ENCODE measurements at places on chromosomes 5 and 9. TPM values are rescaled to one million over a fixed set of nuclear protein-coding genes. Genes with fewer than 3 reads are reported as not detected.

GRCh38 chr5:1204693-1205242, 3.4 kb downstream of the SLC6A19 start:
- no peaks in the 10 kb centered on the region for H3K4me1 ChIP-seq
- no peak overlapping the region for H3K4me3 ChIP-seq
- ATAC-seq: no peak

DNA sequence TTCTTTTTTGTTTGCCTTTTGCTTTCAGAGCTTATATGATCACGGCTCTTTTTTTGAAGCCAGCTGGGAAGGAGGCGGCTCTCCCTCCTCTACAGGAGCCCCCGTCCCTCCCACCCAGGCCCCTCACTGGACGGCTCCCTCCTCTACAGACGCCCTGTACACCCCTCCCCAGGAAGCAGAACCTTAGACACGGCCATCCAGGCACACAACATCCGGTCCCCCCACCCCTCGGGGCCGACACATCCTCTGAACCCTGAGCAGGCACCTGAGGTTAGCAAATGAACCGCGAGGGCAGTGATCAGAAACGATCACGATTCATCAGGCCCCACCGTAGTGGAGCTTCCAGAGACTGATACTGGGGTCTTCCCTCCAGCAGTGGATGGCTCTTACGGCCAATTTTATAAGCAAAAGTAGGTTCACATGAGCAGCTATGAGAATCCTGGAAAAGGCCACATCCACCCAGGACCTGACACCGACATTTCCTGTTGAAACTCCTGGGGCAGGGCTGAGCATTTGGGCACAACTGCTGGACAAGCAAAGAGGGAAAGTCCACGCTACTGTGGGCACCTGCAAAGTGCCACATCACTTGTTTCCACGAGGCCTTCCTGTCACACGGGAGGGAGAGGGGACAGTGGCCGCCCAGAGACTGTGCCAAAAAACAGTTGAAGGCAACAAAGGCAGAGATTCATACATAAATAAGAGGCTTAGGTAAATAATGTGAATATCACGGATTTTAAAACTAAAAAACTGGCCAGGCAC, 78.9 kb downstream of the SEMA4D start:
- no peaks in the 10 kb centered on the region for H3K27me3 ChIP-seq
- H3K27ac ChIP-seq: no peak overlapping the region
- no peak overlapping the region for H3K4me3 ChIP-seq
- no peaks in the 10 kb centered on the region for H3K36me3 ChIP-seq

- no peak for ATAC-seq
- H3K4me1 ChIP-seq: no peaks in the 10 kb centered on the region
- no peaks in the 10 kb centered on the region for H3K27me3 ChIP-seq
- no peaks in the 10 kb centered on the region for H3K36me3 ChIP-seq
- no peak overlapping the region for H3K4me3 ChIP-seq
Observed at GRCh38 chr5:158436271-158437065, 577.5 kb upstream of the CLINT1 start.

- ATAC-seq: no peak
- no peaks in the 10 kb centered on the region for H3K27me3 ChIP-seq
- no peak overlapping the region for H3K27ac ChIP-seq
- H3K36me3 ChIP-seq: peaks cover 39% of the 10 kb centered on the region
- H3K4me3 ChIP-seq: no peak overlapping the region
- no peaks in the 10 kb centered on the region for H3K4me1 ChIP-seq
Observed at GRCh38 chr9:130639866-130640555, 24.4 kb upstream of the PRDM12 start.

GRCh38 chr5:114411380-114411931, 49.6 kb downstream of the KCNN2 start:
- H3K27me3 ChIP-seq: no peaks in the 10 kb centered on the region
- H3K4me1 ChIP-seq: no peaks in the 10 kb centered on the region
- no peak overlapping the region for H3K4me3 ChIP-seq
- no peak overlapping the region for H3K27ac ChIP-seq
- ATAC-seq: no peak

GRCh38 chr9:92467511-92467910, 14.8 kb downstream of the ASPN start:
- peaks cover 22% of the 10 kb centered on the region for H3K4me1 ChIP-seq
- H3K27me3 ChIP-seq: no peaks in the 10 kb centered on the region
- ATAC-seq: no peak
- no peak overlapping the region for H3K27ac ChIP-seq
- no peak overlapping the region for H3K4me3 ChIP-seq
- H3K36me3 ChIP-seq: no peaks in the 10 kb centered on the region

DNA sequence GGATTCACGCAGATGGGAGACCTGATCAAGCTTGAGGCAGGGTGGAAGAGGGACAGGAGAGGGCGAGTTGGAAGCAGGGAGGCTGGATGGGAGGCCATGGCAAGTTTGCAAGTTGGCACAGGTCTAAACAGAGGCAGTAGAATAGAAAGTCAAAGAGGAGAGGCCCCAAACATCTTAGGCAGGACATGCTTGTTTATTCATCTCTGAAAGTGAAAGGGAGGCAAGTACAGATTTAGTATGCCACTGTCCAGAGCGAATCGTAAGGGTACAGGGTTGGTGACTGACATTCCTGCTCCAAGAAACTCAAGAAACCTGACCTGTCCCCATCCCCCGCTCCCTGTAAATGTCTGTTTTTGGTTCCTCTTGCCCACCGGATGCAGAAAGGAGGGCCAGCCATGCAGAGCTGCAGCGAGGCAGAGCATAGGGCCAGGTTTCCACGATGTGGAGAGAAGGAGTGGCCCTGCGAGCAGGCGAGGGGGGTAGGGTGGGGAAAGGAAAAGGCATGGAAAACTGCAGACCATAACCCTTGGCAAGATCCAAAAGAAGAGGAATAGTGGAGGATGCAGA, 96.2 kb upstream of the BOD1 start:
- no peak for ATAC-seq
- no peak overlapping the region for H3K27ac ChIP-seq
- peaks cover 13% of the 10 kb centered on the region for H3K27me3 ChIP-seq
- H3K36me3 ChIP-seq: no peaks in the 10 kb centered on the region
- no peak overlapping the region for H3K4me3 ChIP-seq

- no peak overlapping the region for H3K4me3 ChIP-seq
- H3K27ac ChIP-seq: peak overlapping the region; percentile 45
- peaks cover 18% of the 10 kb centered on the region for H3K4me1 ChIP-seq
- no peaks in the 10 kb centered on the region for H3K27me3 ChIP-seq
- no peaks in the 10 kb centered on the region for H3K36me3 ChIP-seq
Observed at GRCh38 chr5:178332210-178332641, 99.6 kb upstream of the PHYKPL start.

DNA sequence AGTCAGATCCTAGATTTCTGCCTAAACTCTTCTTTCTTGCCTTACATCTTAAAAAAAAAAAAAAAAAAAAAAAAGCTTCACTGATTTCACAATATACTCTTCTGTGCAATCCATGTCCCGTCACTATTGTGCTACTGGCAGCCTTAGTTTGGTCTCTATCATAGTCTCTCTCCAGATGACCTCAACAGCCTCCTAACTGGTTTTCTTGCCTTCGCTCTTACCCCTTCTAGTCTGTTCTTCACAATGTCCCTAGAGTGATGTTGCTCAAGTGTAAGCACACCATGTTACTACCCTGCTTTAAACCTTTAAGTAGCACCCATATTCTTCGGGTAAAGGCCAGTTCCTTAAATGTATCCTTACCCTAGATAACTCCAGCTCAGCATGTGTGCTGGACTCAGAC, 25.8 kb downstream of the CD180 start:
- peaks cover 27% of the 10 kb centered on the region for H3K36me3 ChIP-seq
- H3K4me3 ChIP-seq: no peak overlapping the region
- peak; percentile 52 for ATAC-seq
- H3K27ac ChIP-seq: no peak overlapping the region

- no peak overlapping the region for H3K27ac ChIP-seq
- H3K27me3 ChIP-seq: no peaks in the 10 kb centered on the region
- ATAC-seq: no peak
- peaks cover 39% of the 10 kb centered on the region for H3K4me1 ChIP-seq
Observed at GRCh38 chr5:132763181-132764036, 13.6 kb downstream of the SEPTIN8 start.

GRCh38 chr5:86411596-86411995, 206.1 kb upstream of the COX7C start:
- H3K4me3 ChIP-seq: no peak overlapping the region
- no peak for ATAC-seq
- H3K27me3 ChIP-seq: no peaks in the 10 kb centered on the region
- H3K36me3 ChIP-seq: no peaks in the 10 kb centered on the region
- no peak overlapping the region for H3K27ac ChIP-seq
- no peaks in the 10 kb centered on the region for H3K4me1 ChIP-seq

DNA sequence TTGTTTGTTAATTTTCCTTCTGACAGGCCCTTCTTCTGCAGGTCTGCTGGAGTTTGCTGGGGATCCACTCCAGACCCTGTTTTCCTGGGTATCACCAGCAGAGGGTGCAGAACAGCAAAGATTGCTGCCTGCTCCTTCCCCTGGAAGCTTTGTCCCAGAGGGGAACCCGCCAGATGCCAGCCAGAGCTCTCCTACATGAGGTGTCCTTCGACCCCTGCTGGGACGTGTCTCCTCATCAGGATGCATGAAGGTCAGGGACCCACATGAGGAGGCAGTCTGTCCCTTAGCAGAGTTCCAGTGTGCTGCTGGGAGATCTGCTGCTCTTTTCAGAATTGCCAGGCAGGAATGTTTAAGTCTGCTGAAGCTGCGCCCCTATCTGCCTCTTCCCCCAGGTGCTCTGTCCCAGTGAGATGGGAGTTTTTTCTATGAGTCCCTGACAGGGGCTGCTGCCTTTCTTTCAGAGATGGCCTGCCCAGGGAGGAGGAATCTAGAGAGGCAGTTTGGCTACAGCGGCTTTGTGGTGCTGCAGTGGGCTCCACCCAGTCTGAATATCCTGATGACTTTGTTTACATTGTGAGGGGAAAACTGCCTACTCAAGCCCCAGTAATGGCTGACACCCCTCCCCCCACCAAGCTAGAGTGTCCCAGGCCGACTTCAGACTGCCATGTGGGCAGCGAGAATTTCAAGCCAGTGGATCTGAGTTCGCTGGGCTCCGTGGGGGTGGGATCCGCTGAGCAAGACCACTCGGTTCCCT, 772.0 kb upstream of the FAM174A start:
- H3K27ac ChIP-seq: no peak overlapping the region
- ATAC-seq: no peak
- H3K36me3 ChIP-seq: no peaks in the 10 kb centered on the region
- no peak overlapping the region for H3K4me3 ChIP-seq
- no peaks in the 10 kb centered on the region for H3K27me3 ChIP-seq

STPG3 gene
- not detected for total RNA-seq

GRCh38 chr9:129726322-129727160, 26.3 kb downstream of the PTGES start:
- no peaks in the 10 kb centered on the region for H3K4me1 ChIP-seq
- peak; percentile 91 for ATAC-seq
- H3K4me3 ChIP-seq: no peak overlapping the region
- H3K36me3 ChIP-seq: no peaks in the 10 kb centered on the region
- peaks cover 3% of the 10 kb centered on the region for H3K27me3 ChIP-seq
- H3K27ac ChIP-seq: no peak overlapping the region

- no peak overlapping the region for H3K27ac ChIP-seq
- H3K4me3 ChIP-seq: no peak overlapping the region
- ATAC-seq: no peak
- no peaks in the 10 kb centered on the region for H3K27me3 ChIP-seq
- H3K36me3 ChIP-seq: no peaks in the 10 kb centered on the region
Observed at GRCh38 chr9:88034964-88035363, 60.6 kb upstream of the CDK20 start.

DNA sequence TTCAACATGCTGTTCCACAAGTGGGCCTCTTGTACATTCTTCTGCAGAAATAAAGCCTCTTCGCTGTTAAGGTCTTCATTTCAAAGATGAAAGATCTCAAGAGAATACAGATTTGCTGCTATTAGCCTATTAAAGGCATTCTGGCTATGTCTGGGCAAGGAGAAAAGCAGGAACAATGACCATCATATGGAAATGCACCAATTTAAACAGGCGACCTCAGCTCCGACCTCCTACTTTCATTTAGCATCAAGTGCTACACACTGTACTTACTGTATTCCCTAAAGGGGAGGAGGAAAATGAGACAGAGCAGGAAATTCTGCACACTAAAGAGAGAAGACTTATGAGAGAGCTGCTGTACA, 64.8 kb downstream of the HABP4 start:
- H3K27ac ChIP-seq: peak overlapping the region; percentile 27
- ATAC-seq: no peak
- peaks cover 55% of the 10 kb centered on the region for H3K36me3 ChIP-seq
- H3K4me1 ChIP-seq: peaks cover 3% of the 10 kb centered on the region
- no peaks in the 10 kb centered on the region for H3K27me3 ChIP-seq
- no peak overlapping the region for H3K4me3 ChIP-seq

- no peaks in the 10 kb centered on the region for H3K36me3 ChIP-seq
- no peak for ATAC-seq
- H3K27me3 ChIP-seq: no peaks in the 10 kb centered on the region
- no peaks in the 10 kb centered on the region for H3K4me1 ChIP-seq
- H3K27ac ChIP-seq: no peak overlapping the region
Observed at GRCh38 chr5:65043843-65044359, 275.2 kb downstream of the CWC27 start.

DNA sequence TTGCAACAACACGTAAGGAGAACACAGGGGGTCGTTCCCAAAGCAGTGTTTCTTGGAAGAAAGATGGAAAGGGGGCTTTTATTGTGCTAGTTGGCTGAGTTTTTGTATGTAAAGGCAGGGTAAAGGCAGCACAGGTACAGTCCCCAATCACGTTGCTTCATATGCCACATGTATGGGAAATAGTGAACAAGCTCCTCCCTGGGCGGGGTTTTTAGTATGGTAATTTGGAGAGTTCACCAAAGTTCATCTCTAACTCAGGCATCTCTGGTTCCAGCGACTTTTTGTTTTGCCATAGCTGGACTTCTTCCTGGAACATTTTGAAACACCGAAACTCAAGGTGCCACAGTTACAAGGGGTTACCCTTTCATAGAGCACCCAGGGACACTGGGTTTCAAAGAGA, 133.9 kb downstream of the CAAP1 start:
- no peaks in the 10 kb centered on the region for H3K36me3 ChIP-seq
- no peak overlapping the region for H3K4me3 ChIP-seq
- no peak overlapping the region for H3K27ac ChIP-seq
- no peaks in the 10 kb centered on the region for H3K4me1 ChIP-seq
- no peak for ATAC-seq
- H3K27me3 ChIP-seq: no peaks in the 10 kb centered on the region

GRCh38 chr5:74394916-74395880, 245.3 kb downstream of the ENC1 start:
- H3K27me3 ChIP-seq: no peaks in the 10 kb centered on the region
- ATAC-seq: peak; percentile 76
- no peak overlapping the region for H3K27ac ChIP-seq
- H3K36me3 ChIP-seq: no peaks in the 10 kb centered on the region
- H3K4me1 ChIP-seq: no peaks in the 10 kb centered on the region
- H3K4me3 ChIP-seq: no peak overlapping the region

GRCh38 chr5:68268101-68268851, 52.7 kb downstream of the PIK3R1 start:
- H3K27me3 ChIP-seq: no peaks in the 10 kb centered on the region
- peaks cover 1% of the 10 kb centered on the region for H3K36me3 ChIP-seq
- H3K4me3 ChIP-seq: peak overlapping the region; percentile 2
- H3K27ac ChIP-seq: peak overlapping the region; percentile 80
- no peak for ATAC-seq
- H3K4me1 ChIP-seq: peaks cover 61% of the 10 kb centered on the region

INSL6 gene
- total RNA-seq: not detected

GRCh38 chr5:114391321-114391720, 29.5 kb downstream of the KCNN2 start:
- ATAC-seq: no peak
- no peak overlapping the region for H3K27ac ChIP-seq
- H3K4me3 ChIP-seq: no peak overlapping the region
- H3K4me1 ChIP-seq: no peaks in the 10 kb centered on the region
- H3K27me3 ChIP-seq: no peaks in the 10 kb centered on the region

Data from gastroesophageal sphincter (tissue), 4 donors.